ENCODE measurements at places on chromosomes 11 and 22.

- DNase-seq, result no peak
Observed at GRCh38 chr11:87967459-87967858, 207.8 kb downstream of the RAB38 start.

DNA sequence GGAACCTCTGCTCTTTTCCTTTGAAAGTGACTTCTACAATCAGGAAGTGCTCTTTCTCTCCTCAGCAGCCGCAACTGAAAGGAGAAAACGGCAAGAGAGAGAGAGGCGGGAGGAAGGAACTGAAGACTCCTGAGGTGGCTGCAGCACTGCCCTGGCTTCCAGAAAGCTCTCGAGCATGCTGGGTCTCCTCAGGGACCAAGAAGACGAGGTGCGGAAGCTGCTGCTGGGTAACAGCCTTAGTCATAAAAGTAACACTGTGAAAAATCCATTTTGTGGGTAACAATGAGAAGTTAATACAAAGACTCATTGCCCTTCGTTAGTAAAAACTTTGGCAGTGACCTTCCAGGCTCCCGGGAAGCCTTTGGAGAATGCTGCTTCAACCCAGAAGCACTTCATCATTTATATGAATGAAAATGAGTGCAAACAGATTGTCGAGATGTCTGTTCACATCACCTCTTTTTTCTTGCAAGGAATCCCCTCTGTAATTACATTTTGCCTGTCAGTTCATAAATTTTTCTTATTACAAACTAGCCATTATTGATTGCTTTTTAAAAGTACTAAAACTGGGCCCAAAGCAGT lies 473.4 kb downstream of the SOX6 start:
- no peak for DNase-seq

GRCh38 chr11:120223793-120224192 lies 13.0 kb downstream of the OAF start:
- no peak for DNase-seq

DNA sequence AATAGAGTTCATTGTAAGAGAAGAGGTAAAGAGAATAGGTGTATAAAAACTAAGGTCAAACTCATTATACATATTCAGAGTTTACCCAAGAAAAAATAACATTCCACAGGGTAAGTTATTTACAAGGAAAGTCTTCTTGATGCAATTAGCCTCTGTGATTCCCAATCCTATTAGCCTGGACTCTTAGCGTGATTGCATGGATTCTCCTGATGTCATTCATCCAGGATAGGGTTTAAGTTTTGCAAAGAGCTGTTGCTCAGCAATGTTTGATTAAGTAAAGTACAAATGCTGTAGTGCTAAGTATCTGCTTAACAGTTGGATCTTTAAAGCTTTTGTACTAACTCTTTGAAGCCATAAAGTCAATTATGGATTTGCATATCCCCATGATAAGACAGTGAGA lies 767.8 kb upstream of the LUZP2 start:
- no peak for DNase-seq

GRCh38 chr11:122128146-122128545 lies 12.1 kb upstream of the BLID start:
- no peak for DNase-seq

GRCh38 chr22:43133401-43133800 lies 9.8 kb downstream of the MCAT start:
- no peak for DNase-seq

- DNase-seq, result no peak
Observed at GRCh38 chr11:59611570-59612565, 3.7 kb downstream of the OSBP start.

GRCh38 chr11:23425381-23425780 lies 565.1 kb upstream of the CCDC179 start:
- no peak for DNase-seq

GRCh38 chr11:109040303-109040702 lies 375.4 kb downstream of the DDX10 start:
- no peak for DNase-seq

DNA sequence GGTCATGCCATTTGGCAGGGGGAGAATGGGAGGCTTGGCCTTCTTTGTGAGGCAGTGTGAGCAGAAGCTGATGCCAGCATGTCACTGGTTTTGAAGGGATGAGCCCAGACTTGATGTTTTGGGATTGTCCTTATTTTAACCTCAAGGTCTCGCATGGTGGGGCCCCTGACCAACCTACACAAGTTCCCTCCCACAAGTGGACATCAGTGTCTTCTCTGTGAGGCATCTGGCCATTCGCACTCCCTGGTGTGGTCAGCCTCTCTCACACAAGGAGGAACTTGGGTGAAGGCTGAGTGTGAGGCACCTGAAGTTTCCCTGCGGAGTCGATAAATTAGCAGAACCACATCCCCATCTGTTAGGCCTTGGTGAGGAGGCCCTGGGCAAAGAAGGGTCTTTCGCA lies 59.8 kb downstream of the TIMP3 start:
- DNase-seq, result no peak

DNA sequence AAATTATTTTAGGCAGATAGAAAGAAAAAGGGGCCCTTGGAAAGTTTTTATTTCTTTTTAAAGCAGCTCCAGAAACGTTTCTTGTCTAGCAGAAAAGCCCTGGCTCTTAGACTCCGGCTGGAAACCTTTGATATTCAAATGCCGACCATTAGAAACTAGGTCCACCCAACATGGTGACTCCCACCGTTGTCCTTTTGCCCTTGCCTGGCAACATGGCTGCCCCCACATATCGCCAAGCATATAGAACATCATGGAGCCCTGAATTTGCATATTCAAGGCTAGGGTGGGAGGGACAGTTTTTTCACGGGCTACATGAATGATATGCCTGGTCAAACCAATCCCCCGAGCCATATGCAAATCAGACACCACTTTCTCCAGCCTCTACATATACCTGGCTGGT lies 1379.0 kb downstream of the LRRC4C start:
- no peak for DNase-seq

DNA sequence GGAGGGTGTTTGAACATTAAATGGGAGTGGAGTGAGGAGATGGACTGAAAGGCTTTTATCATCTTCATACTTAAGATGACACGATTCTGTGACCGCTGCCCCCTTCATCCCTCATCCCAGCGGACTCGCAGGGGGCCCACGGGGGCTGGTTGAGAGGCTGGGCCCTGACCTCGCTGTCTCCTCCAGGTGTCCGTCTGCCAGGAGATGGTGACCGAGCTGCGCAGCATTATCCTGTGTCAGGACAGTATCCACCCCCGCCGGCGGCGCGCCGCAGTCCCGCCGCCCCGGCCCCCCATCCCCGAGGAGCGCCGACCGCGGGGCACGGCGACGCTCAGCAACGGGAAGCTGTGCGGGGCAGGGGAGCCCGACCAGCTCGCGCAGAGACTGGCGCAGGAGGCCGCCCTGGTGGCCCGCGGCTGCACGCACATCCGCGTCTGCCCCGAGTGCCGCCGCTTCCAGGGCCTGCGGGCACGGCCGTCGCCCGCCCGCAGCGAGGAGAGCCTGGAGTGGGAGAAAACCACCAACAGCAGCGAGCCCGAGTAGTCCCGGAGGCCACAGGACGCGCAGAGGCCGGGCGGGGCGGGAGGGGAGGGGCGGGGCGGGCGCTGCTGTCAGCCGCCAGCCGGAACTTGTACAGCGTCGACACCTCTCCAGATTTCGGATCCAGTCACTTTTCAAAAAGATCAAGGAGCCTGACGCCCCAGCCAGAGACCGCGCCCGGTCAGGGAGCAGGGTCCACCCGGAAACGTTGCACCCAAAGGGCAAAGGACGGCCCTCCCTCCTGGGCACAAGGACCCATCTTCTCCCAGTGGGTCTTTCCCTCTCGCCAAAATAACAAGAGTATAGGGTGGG lies 38.0 kb upstream of the TBCEL start:
- peak; percentile 44 for DNase-seq

DNA sequence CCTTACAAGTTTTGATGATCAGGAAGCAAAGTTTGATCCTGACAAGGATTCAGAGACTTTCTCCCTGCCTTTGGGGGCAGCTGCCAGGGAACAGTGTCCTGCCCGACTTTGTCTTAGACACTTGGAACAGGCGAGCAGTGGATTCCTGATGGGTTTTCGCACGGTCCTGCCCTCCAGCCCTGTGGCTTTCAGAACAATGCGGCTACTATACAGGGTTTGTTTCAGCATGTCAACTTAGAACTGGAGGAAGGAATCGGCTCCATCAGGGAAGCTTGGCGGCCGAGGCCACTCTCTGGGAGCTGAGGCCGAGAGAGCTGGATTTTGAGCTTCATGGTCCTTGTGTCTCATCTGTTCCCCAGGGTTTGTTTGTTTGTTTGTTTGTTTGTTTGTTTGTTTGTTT lies 11.5 kb downstream of the ANO1 start:
- DNase-seq, result no peak

- no peak for DNase-seq
Observed at GRCh38 chr11:962688-963087, 37.0 kb downstream of the AP2A2 start.

GRCh38 chr11:103906291-103906867 lies 130.1 kb upstream of the DDI1 start:
- no peak for DNase-seq

GRCh38 chr11:15893080-15893492 lies 463.3 kb downstream of the SOX6 start:
- DNase-seq, result no peak

DNA sequence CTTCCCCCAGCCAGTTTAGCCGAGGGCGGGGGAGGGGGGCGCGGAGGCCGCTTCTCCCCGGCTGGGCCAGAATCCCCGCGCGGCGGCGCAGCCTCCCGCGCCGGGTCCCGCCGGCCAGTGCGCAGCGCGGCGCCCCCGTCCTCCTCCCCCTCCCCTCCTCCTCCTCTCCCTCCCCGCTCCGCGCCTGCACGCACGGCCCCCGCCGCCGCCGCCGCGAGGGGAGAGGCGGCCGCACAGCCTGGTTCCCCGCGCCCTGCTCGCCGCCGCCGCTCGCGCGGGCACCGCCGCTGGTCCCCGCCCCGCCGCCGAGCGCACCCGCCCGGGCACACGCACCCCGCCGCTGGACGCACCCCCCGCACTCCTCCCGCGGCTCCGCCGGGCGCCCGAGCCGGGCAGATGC lies at the start of gene FLRT1:
TSS of gene FLRT1 (plus strand) at position 356 of the 400 bp plus-strand sequence. CDS start 80,337 bp downstream, outside the sequence.
- no peak for DNase-seq

GRCh38 chr11:37390576-37391083 lies 792.6 kb upstream of the RAG2 start:
- no peak for DNase-seq

DNA sequence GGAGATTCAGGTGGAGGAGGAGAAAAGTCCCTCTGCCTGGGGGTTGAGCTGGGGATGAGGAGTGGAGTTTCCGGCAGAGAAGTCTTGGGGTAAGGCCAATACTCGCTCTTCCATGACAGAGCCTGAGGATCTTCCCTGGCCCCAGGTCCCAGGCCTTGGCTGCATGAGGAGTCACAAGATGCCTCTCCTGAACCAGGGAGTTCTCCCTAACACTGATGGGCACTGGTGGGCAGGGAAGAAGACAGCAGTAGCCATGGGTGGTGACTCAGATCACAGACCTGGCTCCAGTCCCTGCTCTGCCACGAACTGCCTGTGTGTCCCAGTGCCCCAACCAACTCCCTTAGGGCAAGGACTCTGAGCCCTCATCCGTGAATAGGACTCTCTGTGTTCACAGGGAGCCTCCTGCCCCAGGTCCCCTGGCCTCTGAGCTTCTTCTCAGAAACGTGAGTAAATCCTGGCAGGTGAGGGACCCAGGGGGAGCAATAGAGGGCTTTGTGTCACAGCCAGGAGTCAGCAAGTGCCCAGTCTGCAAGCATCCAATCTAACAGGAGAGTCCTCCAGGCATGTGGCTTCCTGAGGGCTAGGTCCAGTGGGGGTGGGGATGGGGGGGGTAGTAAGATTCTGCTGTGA lies 45.5 kb upstream of the FTH1 start:
- DNase-seq, result no peak

GRCh38 chr11:43992183-43992582 lies 49.7 kb downstream of the C11orf96 start:
- DNase-seq, result no peak

DNA sequence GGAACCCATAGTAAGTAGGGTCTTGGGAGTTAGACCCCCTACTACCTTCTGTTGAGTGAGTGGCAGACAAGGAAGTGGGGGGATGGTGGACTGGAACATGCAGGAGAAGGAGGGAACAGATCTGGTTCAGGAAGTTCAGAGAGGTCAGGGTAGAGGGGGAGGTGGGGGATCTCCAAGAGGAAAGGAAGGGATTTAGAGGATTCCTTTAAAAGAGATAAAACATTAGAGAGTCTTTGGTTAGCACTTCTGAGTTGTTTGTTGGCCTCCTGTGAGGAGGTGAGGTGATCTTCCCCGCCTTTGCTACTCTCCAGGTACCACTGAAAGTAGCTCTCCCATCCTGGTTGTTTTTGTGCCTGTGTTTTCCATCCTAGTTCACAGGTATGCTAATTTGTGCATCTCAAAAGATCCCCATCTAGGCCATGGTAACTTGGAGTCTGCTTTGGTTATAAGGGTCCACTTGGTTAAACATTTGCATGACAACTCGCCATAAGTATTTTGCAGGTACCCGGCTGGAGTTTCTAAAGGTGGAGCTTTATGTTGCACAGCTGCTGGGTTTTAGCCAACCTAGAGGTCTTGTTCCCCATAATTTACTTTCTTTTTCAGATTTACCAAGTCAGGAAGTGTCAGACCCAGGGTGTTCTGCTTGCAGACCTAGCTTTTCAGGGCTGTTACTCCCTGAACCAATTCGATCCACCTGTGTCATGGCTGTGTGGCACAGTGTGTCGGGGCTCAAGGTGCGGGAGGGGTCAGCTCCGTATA lies 79.3 kb upstream of the SORL1 start:
- DNase-seq, result peak; percentile 16

- DNase-seq, result no peak
Observed at GRCh38 chr11:43942662-43943371, 380 bp downstream of the C11orf96 start.

DNA sequence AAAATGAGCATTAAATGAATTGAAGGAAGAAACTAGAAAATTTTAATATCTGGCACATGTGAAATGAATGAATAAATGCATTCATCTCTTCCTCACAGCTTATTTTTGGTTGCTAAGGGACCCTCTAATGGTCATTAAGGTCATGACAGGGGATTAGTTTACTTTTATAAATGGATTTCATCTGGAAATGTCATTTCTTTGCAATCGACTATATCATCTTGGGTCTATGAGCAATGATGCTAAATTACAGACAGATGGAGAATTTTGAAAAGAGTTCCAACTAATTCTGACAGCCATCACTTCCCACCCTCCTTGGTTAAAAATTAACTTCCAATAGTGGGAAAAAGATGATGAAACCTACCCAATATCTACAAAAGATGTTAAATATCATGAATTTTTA lies 98.0 kb downstream of the KIF18A start:
- DNase-seq, result no peak

DNA sequence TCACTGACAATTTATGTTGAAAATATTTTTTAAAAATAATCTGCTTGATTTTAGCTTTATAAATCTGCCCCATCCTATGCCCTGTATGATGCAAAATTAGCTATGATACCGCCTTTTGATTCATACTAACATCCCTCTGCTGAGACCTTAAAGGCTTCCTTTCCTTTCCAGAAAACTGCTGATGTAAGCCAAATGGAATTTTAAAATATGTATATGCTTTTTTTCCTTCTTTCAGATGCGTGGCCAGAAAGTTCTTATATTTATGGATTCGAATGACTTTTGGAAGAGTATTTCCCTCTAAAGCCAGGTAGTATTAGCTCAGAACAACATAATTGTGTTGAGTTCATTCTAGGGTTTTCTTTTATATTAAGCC lies 34.5 kb downstream of the SFI1 start:
- DNase-seq, result no peak

Data from activated CD4-positive, alpha-beta T cell treated with anti-CD3 and anti-CD28 coated beads, Interleukin-10, Interleukin-2, amounts not matched to agents 100 ng/mL and 50 ng/mL, durations not matched to agents 16 hours and 8 hours (primary cell).